Right lung (tissue), 10 donors: ENCODE measurements at places on chromosomes 16 and 17. TPM values are rescaled to one million over a fixed set of nuclear protein-coding genes. Genes with fewer than 3 reads are reported as not detected.

Gene WNT3
- polyA plus RNA-seq, result 2.3 TPM

Gene MILR1
- polyA plus RNA-seq, result 5.2 TPM

Gene MT3
- not detected for polyA plus RNA-seq

Gene PRCD
- polyA plus RNA-seq, result 8.9 TPM

Gene CRAMP1
- 23.9 TPM for polyA plus RNA-seq

Gene SPAG9
- polyA plus RNA-seq, result 111 TPM

Gene PCGF2
- polyA plus RNA-seq, result 89.9 TPM

Gene SLFN14
- 0.71 TPM for polyA plus RNA-seq

Gene ACSM3
- 49.6 TPM for polyA plus RNA-seq

Gene HBQ1
- polyA plus RNA-seq, result 0.94 TPM

DNA sequence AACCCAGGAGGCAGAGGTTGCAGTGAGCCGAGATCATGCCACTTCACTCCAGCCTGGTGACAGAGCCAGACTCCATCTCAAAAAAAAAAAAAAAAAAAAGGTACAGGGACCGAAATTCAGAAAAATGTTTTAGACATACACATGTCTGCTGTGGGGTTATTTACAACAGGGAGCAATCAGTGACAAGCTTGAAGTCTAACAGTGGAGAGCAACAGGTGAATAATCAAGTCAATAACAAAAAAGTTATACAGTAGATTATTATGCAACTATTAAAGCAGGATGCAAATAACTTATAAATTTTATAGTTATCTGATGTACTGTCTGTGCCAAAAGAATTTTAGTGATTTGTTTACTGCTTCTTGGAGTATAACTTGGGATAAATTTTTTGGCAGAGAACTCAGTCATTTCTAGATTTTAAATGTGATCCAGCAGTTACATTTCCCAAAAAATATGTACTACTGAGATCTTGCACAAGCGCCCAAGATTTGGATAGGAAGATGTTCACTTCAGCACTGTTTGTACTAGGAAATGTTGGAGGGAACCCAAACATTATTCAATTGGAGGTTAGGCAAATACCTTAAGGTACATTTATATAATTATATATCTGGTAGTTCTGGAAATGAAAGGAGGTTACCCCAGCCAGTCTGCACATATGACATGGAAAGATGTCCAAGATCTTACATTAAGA, 34.1 kb downstream of the EEF2K start:
- DNase-seq, result peak; percentile 49

DNA sequence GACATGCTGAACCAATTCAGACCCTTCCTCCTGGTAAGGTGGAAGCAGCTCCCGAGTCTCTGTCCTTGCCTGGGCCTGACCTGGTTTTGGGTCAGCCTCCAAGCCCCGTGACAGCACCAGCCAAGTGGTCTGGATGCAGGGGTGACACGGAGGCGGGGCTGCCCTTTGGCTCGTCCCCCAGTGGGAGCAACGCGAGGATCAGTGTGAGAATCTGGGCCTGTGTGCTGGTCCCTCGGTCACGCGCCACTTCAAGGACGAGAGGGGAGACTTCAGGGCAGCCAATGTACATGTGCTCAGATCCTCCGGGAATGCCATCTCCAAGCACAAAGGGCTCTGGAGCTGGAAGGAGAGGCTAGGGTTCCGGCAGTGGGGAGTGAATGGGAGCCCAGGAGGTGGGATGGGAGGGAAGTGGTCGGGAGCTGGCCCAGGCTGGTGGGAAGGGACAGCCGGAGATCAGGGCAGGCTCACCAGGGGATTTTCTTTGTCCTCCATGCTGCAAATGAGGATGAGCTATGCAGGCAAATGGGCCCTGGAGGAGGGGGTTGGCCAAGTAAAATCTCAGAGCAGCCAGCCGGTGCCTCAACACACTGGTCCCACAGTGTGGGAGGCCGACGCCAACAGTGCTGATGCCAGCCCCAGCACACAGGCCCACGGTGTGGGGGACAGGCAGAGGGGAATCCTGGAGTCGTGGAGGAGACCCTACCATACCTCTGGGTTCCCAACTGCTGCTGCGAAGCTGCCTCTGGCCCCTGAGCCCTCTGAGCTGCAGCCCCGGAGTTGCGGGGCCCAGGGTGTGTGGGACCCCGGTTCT, 4.2 kb upstream of the NDRG4 start:
- no peak for DNase-seq

- DNase-seq, result no peak
Observed at GRCh38 chr16:87374313-87374712, 9.3 kb downstream of the FBXO31 start.

- DNase-seq, result no peak
Observed at GRCh38 chr17:72187556-72187955, 66.7 kb downstream of the SOX9 start.

- DNase-seq, result peak; percentile 83
Observed at GRCh38 chr16:50573947-50574744, 25.9 kb downstream of the NKD1 start.

DNA sequence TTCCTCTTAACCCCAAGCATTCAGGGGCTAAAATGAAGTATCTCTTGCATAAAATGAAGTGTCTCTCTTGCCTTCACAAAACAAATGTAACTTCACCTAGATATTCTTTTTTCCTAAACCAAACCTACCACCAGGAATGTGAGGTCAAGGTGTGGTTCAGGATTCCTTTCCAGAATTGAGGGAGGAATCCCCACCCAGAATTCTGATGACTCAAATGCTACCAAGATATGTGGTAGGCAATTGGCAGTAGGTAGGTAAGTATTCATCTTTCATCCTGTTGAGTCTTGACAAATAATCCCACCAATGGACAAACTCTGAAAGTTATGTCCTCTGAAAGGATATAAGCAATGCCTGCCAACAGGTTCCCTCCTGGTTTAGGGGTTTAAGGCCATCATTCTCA, 26.2 kb downstream of the TRIM16 start:
- DNase-seq, result no peak

GRCh38 chr17:18932360-18933055, 19.5 kb upstream of the SLC5A10 start:
- DNase-seq, result no peak

DNA sequence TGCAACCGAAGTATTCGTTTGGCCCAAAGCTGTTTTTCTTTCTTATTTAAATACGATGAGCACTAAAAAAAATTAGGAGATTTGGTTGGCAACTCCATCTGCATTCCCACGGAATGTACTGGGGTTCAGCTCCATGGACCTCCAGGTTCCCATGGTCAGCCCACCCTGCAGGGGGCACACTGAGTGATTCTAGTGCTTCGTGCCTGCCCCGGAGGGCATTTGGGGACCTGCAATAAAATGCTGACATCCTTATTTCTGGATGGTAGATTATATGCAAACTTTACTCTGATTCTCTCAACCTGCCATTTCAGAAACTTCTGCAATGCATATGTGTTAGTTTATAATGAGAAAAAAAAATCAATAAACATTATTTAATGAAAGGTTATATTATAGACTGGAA, 339.4 kb downstream of the XYLT1 start:
- no peak for DNase-seq

- DNase-seq, result no peak
Observed at GRCh38 chr16:88073201-88073721, 122.0 kb downstream of the BANP start.

DNA sequence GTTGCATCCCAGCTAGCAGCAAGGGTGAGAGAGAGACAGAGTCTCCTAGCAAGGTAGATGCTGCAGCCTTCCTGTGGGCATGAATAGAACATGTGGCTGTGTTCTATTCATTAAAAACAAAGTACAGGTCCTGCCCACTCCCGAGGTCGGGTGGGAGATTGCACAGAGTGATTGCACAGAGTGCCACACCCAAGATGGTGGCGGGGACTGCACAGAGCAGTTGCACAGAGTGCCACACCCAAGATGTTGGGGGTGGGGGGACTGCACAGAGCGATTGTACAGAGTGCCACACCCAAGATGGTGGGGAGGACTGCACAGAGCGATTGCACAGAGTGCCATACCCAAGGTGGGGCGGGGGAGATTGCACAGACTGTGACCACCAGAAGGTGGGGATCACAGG, 410.8 kb upstream of the EEF2KMT start:
- DNase-seq, result no peak

DNA sequence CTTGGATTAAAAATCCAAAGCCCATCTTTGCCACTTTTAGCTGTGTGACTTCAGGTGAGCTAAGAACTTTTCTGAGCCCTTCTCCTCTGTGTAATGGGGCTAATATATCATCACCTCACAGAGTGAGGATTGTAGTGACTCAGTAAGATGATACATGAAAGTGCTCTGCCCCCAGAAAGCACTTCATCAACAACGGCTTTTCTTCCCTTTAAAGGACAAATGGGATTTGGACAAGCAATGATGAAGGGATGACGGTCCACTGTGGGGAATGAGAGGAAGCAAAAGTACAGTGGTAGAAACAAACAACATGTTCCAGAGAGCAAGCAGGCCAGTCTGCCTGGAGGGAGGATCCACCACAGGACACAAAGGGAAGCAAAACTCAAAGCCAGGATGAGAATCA, 14.3 kb upstream of the TMED6 start:
- DNase-seq, result no peak

DNA sequence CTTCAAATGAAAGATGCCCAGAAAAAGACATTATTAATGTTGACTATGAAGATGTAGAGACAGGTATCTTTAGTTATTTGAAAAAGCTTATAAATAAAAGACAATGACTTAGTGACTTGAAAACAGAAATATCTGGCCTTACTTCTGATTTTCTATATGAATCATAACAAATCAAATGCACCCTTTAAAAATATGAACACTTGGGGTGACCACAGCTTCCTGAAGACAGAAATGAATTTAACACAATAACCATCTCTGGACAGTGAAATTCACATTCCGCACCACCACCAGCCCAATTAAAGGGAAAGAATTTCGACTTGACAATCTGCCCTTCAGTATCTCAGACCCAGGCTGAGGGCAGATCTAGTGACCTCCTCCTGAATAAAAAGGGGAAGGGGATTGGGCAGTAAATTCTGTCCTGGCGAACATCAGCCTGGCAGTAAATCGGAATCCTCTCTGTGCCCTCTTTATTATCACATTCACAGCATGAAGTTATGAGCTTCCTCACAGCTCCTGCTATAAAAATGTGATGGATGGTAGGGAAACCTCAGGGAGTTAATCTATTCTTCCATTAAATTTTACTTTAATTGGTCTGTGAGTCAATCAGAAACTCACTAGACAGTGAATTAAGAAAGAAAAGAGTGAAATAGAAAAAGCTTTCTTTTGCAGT, 131.5 kb downstream of the SNX11 start:
- DNase-seq, result no peak

DNA sequence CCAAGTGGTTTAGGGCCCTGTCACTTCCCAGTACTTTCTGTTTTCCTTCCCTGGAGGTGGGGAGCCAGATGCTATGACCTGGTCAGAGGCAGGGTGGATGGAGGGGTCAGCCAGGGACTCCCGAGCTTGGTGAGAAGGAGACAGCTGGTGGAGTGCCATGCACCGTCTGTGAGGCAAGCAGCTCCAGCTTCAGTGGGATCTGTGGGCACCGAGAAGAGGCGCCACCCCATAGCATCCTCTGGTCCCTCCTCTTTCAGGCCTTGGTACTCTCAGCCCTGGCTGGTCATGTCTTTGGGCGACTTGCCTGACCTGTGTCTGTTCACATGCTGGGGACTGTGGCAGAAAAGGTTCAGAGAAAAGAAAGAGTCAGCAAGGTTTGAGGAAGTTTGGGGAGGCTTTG, 299.3 kb upstream of the N4BP1 start:
- no peak for DNase-seq

- no peak for DNase-seq
Observed at GRCh38 chr17:39271546-39271945, 45.8 kb upstream of the STAC2 start.

DNA sequence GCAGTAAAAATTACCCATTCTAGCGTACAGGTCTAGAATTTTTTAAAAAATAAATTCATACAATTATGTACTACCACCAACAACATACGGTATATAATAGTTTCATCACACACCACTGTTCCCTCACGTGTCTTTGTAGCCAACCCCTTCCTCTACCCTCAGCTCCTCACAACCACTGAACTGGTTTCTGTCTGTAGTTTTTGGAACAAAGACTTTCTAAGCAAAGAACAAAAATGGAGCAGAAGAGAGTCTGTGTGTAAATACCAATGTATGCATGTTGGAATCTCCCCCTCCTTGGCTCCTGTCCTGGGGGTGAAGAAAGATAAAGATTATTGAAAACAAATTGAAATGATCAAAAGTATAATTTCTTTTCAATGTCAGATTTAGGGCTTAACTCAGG, 31.9 kb upstream of the CCR7 start:
- DNase-seq, result no peak

GRCh38 chr16:46606231-46606630, 14.9 kb downstream of the SHCBP1 start:
- no peak for DNase-seq

- peak; percentile 55 for DNase-seq
Observed at GRCh38 chr16:89167425-89167941, 4.1 kb upstream of the CDH15 start.

DNA sequence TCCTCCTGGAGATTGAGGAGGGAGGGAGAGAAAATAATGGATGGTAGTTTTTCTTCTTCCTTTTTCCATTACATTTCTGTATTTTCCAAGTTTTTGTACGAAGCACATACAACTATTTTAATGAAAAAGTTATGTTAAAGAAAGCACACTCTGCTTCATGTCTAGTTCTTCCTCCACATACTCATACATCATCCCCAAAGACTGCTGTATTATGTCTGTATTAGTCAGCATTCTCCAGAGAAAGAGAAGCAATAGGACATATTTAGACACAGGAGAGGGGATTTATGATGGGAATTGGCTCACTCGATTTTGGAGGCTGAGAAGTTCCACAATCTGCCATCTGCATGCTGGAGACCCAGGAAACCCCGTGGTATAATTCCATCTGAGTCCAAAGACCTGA, 10.1 kb upstream of the ACSM2A start:
- peak; percentile 2 for DNase-seq

- DNase-seq, result no peak
Observed at GRCh38 chr17:47937941-47938340, 3.4 kb upstream of the PNPO start.

- no peak for DNase-seq
Observed at GRCh38 chr16:47916266-47916665, 239.5 kb downstream of the ABCC12 start.

DNA sequence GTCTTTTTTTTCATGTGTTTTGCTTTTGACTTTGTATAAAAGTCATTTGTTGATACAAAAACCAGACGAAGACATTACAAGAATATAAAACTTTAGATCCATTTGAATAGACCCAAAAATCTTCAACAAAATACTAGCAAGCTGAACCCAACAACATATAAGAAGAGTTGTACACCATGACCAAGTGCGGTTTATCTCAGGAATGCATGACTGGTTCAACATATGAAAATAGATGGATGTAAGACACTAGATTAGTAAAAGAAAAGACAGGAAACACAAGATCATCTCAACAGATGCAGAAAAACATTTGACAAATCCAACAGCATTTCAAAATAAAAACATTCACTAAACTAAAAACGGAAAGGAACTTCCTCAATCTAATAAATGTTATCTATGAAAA, 69.0 kb downstream of the TBC1D16 start:
- DNase-seq, result no peak

GRCh38 chr16:31400191-31400590, 7.1 kb downstream of the ITGAD start:
- no peak for DNase-seq

- DNase-seq, result no peak
Observed at GRCh38 chr16:72173997-72174396, 2.0 kb upstream of the PMFBP1 start.
